ENCODE measurements at places on chromosomes 11 and 22.

DNA sequence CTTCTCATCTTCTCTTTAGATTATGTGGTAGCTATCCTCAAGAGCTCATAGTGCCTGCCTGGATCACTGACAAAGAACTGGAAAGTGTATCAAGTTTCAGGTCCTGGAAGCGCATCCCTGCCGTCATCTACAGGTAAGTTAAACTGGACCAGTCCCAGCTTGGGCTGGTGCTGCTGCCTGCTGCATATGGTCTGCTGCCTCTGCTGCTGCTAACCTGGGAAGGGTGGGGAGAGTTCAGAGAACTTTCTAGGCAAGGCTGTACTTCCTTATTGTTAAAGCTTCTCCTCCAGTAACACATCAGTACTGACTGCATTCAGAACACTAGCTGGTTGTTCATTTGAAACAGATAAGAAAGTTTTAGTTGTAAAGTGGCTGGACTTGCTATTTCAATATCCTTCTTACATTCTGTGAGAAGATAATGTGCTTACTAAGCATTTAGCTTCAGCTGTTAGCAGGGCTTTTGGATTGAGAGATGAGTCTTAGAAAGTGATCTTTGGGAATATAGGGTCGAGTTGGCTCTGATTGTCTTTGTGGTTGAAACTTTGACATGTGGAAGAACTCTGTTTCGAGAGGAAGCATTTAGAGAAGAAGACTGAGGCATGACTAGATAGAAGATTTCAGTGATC lies 77.3 kb upstream of the HORMAD2 start:
- no peak for DNase-seq

- DNase-seq = peak; percentile 43
These were observed 6.0 kb downstream of the APOL1 start for GRCh38 chr22:36258701-36259614.

GRCh38 chr11:33525789-33526188 lies 174.8 kb downstream of the C11orf91 start:
- DNase-seq = no peak

DNA sequence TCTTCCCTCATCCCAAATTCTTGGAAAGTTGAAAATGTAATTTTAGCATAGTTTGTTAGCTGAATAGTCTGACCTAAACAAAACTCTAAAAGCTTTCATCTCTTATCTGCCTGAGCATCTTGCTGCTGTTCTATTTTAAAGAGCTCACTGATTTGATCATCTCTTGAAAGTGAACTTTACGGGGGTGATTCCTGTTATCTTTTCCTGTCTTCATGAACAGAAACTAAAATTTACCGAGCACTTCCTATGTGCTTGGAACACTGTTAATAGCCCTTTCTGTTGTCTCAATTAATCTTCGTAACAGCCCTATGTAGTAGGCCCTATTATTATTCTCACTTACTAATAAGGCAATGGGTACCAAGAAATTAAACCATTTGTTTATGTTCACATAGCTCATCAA lies 12.3 kb downstream of the AMOTL1 start:
- DNase-seq = no peak

- DNase-seq = peak; percentile 28
These were observed 52.3 kb upstream of the GAB2 start for GRCh38 chr11:78469896-78470295.

DNA sequence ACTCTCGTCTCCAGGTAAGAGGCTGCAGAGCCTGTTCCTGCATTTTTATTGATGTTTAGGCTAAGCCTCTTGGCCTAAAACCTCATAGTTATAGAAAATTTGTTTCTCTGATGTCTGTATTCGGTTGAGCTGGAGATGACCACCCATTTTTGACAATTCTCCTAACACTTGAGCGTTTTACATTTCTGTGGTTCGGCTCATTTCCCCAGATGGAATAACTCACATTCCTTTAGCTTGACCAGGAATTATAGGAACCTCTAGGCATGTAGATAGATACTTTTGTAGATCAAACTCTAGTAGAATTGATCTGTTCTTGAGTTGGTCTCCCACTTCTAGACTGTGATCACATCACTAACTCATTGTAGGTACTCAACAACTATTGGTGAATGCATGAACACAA lies 172.6 kb upstream of the CADM1 start:
- no peak for DNase-seq

GRCh38 chr22:25942856-25943411 lies 200.9 kb downstream of the MYO18B start:
- DNase-seq = peak; percentile 99

DNA sequence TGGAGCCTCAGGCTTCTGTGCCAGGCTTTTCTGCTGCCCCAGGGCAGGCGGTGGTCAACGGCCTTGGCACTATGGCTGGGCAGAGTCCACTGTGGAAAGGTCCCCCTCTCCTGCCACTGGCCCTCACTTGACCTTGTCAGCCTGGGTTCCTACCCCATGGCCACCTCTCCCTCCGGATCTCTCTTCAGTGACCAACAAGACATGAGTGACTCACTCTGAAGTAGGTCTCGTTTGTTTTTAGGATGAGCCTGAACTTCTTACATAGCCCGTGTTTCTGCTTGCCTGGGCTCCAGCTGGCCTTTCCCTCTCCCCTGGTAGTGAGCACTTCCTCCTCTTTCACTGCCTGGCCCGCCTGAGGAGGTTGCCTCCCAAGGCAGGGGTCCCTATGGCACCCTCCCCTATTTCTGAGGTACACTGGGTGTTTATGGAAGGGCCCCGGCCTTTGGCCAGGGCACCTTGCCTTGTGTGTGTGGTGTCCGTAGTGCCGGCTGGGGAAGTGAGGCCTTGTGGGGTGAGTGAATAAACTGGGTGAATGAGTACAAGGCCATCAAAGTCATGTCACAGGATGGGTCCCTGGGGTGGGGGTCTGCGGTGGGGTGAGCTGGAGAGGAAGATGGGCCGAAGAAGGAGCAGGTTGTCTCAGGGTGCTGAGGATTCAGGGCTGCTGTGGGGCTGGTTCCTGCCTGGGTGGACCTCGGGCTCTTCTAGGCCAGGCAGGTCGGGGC lies 5.0 kb downstream of the SHANK3 start:
- DNase-seq = no peak

- DNase-seq = no peak
These were observed 9.5 kb downstream of the EMID1 start for GRCh38 chr22:29215012-29215860.

DNA sequence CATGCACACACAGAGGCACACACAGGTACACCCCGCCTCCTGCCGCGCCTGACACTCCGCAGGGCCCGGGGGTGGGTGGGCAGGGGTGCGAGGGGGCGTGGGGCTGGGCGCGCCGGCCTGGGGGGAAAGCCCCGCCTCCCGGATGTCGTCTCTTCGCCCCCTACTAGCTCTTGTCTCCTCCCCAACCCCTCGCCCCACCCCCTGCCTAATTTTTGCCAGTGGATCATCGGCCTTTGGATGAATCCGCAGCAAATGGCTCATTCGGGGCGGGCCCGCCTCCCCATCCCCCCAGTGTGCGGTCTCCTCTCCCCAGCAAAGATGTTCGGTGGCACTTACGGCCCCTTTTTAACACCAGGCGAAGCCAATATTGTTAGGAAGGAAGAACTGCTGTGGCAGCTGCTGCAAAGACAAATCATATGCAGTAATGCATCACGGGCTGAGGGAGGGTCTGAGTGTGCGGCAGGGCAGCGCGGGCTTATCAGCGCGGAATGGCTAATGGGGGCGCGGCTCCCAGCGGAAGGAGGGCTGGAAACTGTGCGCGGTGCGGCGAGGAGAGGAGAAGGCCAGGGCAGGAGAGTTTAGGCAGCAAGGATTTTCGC lies 13.4 kb upstream of the NECTIN1 start:
- peak; percentile 91 for DNase-seq

GRCh38 chr11:2128130-2128510 lies 11.1 kb downstream of the IGF2 start:
- DNase-seq = no peak

DNA sequence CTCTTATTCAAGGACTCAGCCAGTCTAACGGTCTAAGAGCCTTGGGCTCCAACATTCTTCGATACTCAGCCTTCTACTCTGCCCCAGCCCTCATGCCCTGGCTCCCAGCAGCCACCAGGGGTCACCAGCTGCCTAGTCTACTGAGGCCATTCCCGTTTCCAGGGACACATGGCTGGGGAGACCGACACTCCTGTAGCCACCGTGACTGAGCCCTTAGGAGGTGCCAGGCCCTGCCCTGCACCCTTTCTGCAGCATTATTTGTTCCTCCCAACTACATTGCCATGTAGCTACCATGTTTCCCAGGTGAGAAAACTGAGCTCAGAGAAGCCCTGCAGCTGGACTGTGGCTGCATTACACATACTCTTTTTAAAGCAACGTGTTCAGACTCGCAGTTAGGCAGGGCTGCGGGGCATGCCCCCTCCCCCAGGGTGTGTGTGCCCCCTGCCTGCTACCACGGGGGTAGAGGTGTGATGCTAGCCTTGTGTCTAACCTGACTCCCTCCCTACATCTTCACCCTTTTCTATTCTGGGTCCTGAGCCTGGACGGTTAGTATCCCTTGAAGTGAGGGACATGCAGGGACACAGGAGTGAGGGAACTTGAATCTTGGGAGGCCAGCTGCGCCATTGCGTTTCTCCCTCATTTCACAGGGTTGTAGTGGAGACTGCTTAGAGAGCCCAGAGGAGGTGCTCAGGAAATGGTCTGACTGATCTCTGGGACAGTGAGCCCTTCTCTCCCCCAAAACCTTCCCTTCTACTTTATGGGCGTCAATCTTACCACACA lies 17.5 kb downstream of the ATG16L2 start:
- peak; percentile 88 for DNase-seq

GRCh38 chr11:66973956-66974580 lies 1.0 kb upstream of the C11orf86 start:
- DNase-seq = no peak

GRCh38 chr11:22343371-22344032 lies 5.3 kb downstream of the SLC17A6 start:
- peak; percentile 97 for DNase-seq

GRCh38 chr11:120248551-120249278 lies 8.8 kb downstream of the POU2F3 start:
- no peak for DNase-seq

- DNase-seq = no peak
These were observed 92.8 kb upstream of the LINC01488 start for GRCh38 chr11:69388661-69389060.

DNA sequence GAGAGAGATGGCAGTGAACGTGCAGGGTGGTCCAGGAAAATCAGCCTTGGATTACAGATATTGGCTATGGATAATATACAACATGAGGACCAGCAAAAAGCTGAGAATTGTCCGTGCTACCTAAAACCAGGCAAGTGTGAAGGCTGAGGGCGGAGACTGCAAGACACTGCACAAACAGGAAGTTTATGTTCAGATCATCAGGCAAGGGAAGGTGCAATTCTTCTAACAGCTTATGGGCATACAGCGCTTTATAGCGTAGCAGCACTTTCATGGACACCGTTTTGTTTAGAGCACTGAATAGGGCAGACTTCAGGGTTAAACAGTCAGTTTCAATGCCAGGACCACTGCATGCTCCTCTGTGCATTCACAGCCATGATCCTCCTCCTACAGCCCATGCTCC lies 93.1 kb upstream of the TMEM45B start:
- no peak for DNase-seq
